ENCODE measurements at places on chromosomes 3 and 15.

DNA sequence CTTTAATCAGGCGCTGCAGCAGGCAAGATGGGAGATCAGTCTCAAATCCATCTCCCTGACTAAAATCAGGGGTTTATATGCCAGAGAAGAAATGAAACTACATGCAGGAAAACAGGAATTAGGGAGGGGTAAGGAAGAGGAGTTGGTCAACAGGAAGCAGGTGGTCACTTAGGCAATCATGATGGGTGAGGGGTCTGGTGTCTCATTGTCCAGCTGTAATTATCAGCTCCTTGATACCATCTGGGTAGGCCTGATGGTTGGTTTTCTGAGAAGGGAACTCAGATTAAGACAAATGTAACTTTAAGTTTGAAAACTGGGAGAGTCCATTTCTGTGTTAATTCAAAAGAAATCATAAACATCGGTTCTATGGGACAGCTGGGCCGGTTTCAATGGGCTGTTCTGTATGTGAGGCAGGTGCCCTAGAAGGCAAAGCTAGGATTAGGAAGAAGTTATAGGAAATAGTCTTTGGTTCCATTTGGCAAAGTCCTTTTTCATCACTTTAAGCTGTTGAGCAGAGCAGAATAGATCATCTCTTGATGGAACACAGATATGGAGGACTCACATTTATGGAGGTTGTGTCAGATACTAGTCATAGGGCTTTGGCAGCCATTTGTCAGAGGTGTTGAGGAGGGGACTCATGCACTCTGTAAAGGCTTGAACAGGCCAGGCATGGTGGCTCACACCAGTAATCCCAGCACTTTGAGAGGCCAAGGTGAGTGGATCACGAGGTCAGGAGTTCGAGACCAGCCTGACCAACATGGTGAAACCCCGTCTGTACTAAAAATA, 149.4 kb downstream of the VGLL4 start:
- no peak for DNase-seq

- no peak for DNase-seq
Observed at GRCh38 chr3:88307666-88308065, 157.9 kb downstream of the C3orf38 start.

DNA sequence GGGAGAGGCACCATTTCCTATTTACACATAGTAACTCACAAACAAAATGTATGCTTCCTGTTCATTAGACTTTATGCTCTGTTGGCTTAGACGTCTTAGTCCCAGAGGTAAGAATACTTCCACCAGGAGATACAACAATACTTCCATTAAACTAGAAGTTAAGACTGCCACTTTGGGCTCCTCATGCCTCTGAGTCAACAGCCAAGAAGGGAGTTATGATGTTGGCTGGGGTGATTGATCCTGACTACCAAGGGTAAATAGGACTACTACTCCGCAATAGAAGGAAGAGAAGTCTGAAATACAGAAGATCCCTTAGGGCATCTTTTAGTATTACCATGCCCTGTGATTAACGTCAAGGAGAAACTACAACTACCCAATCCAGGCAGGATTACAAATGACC, 43.5 kb upstream of the ABI3BP start:
- DNase-seq: no peak

- no peak for DNase-seq
Observed at GRCh38 chr3:170132335-170132734, 49.2 kb downstream of the PHC3 start.

GRCh38 chr3:65449841-65450428, 588.8 kb downstream of the MAGI1 start:
- no peak for DNase-seq

GRCh38 chr3:194089357-194090177, 46.4 kb upstream of the HES1 start:
- DNase-seq: no peak

DNA sequence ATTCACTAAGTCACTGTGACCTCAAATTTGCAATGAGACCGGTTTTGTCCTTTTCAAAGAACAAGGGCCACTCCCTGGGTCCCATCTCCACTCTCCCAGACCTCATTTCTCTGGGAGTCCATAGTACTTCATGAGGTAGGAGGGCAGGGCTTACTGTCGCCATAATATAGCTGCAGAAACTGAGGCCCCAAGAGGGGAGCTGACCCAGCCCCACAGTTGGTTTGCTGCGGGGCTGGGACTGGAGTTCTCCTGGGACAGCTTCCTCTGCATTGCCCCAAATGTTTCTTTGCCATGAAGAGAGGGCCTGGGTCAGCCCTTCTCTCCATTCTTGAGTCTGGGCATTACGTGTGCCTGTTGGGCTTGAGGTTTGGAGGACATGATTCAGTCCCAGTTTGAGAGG, 60.1 kb downstream of the ITGA11 start:
- DNase-seq: no peak

DNA sequence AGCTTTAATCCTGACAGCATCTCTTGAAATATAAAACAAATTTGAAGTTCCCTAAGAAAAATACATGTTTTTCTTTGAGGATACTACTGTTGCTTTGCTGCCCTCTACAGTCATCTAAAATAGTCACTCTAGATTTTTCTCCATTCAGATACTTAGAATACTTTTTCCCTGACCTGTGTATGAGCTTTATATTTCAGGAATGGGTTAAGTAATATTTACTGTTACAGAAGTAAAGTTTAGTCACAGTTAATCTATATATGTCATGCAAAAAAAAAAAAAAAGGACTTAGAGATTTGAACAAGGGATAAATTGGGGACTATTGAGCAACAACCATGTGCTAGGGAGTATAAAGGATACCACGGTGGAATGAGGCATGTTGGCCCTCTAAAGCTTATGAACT, 8.8 kb downstream of the NECTIN3 start:
- no peak for DNase-seq

DNA sequence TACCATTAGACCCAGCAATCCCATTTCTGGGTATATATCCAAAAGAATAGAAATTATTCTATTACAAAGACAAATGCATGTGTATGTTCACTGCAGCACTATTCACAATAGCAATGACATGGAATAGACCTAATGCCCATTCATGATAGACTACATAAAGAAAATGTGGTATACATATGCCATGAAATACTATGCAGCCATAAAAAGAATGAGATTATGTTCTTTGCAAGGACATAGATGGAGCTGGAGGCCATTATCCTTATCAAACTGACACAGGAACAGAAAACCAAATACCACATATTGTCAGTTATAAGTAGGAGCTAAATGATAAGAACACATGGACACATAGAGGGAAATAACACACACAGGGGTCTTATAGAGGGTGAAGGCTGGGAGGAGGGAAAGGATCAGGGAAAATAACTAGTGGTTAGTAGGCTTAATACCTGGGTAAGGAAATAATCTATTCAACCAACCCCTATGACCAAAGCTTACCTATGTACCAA, 366.8 kb downstream of the EDEM1 start:
- DNase-seq: no peak

GRCh38 chr3:16884748-16885592, at the start of gene PLCL2:
Gene PLCL2, plus strand, starts transcription at chr3:16884955. Its CDS starts 85 bp downstream, at chr3:16885040.
- peak; percentile 60 for DNase-seq

DNA sequence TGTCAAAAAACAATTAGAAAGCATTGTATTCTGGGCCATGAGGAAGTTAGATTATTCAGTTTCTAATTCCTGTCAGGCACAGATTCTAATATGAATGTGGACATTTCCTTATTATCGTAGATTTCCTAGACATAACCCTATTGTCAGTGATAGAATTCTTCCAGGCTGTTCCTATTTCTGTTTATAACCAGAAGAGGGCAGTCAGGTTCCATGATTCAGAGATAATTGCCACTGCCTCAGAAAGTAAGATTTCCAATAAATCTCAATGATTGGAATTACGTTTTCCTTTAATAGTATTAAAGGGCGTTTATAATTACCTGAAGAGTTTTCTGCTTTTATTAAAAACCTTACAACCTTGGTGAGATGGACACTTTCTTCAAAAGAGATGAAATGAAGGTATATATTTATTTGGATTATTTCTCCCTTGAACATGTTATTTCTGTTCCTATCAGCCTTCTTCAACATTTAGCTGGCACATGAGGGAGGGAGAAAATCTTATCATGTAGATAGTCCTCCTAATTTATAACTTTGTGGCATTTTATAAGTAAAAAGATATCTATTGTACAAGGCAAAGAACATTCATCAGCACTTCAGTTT, 439.2 kb downstream of the MCTP2 start:
- DNase-seq: no peak

DNA sequence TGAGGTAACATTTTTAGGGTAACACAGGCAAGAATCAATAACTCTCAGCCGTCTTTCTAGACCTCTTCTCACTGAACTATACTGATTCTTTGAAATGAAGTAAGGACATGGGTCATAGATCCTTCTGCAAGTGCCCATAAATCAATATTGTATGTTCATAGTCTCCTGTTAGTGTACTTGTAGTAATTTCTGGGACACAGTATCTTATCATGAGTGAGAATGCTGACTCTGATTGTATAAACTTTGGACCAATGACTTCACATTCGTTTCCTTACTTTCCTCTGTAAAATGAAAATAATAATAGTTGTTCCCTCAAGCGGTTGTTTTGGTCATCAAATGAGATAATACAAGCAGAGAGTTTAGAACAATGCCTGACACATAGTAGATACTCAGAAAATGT, 777.1 kb upstream of the GOLIM4 start:
- DNase-seq: no peak
